ENCODE measurements at places on chromosomes 3 and 15.
A peak's percentile ranks its signal among the peaks of the same experiment; 100 is the strongest.

DNA sequence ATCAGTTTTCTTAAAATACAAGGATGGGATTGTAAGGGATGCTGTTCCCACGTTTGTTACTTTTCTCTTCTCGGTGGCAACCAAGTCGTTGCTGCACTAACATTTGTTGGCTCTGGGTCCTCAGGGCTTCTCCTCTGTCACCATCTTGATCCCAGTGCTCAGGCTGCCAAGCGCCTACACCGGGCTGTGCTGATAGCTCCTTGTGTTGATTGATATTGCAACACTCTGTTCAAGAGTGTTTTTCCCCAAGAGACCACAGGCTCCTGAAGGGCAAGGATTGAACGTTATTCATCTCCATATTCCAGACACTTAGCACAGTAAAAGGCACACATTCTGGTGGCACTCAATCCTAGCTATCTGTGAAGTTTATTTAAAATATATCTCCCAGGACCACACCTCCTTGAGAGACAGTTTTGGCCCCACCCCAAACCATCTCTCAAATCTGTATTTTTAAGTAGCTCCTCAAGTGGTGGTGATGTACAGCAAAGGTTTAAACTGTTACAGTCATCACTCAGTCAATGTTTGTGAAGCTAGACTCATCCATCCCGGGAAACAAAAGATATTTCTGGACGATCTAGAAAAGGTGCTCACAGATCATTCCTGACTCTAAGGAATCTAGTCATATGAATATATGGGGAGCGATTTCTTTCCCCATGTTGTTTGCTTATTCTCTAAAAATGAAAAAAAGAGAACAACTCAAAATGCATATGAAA lies 38.5 kb upstream of the FOXP1 start:
- no peak for DNase-seq

DNA sequence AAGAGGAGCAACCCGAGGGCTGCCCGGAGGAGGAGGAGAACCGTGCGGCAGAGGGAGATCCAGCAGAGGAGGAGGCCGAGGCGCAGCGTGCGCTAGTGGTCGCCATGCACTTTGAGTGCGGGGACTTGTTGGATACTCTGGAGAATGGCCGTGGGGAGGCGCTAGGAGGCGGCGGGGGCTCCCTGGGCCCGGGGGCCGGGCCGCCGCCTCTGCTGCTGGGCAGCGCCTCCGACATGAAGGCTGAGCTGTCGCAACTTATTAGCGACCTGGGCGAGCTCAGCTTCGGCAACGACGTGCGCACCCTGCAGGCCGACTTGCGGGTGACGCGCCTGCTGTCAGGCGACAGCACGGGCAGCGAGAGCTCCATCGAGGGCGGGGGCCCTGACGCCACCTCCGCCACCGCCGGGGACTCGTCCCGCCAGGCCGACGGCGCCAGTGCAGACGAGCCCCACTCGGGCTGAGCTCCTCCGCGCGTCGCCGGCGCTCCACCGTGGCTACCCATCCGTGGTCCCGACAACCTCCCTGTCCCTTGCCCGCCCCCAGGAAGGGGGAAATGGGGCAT lies 2.0 kb downstream of the FAM43A start:
- DNase-seq, result peak; percentile 41

- DNase-seq, result no peak
Measured at GRCh38 chr3:167700926-167701325, 33.8 kb downstream of the PDCD10 start.

GRCh38 chr15:61195116-61196002 lies 33.7 kb downstream of the RORA start:
- no peak for DNase-seq

DNA sequence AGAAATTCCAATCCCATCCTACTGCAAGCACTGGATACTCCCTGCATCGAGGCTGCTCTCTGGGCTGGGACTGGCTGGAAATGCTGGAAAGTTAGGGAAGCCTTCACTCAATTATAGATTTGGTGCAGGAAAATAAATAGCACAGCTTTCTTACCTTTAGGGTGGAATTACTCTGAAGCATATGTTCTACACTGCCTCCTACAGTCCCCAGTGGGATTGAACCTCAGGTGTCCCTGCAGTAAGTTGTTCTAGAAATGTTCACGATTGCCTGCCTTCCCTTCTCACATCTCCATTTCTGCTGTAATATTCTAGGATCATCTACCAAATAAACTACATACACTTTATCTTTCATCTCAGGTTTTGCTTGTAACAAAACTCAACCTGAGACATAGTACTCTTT lies 536.7 kb upstream of the LMCD1 start:
- DNase-seq, result no peak

DNA sequence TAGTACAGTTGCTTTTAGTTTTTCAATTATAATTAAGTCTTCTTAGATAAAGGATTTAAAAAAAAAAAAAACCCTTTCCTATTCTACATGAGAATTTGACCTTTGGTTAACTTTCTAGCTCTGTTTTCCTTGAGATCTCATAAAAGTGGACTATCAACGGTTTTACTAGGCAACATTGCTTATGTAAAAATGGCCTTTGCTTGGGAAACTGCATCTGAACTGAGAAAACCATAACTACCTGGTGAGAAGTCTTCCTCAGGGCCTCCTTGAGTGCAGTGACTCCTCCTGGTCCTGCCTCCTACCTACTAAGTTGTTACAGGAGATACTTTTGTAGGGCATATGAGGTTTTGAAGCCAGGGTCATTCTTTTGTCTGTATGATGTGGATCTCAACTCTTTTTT lies 42.1 kb upstream of the ACVR2B start:
- DNase-seq, result no peak

DNA sequence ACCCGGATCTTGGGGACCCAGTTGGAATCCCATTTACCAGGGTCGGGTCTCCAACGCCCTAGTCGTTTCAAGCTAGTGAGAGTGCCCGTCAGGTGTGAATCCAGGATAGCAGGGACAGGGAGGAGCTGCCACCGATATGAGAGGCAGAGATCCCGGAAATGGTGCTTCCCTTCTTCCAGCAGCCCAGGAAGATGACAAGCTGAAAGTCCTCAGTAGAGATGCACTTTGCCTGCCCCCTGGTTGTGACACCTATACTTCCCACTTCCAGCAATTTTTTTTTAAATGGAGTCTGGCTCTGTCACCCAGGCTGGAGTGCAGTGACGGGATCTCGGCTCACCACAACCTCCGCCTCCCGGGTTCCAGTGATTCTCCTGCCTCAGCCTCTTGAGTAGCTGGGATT lies 503.0 kb downstream of the NTRK3 start:
- no peak for DNase-seq

DNA sequence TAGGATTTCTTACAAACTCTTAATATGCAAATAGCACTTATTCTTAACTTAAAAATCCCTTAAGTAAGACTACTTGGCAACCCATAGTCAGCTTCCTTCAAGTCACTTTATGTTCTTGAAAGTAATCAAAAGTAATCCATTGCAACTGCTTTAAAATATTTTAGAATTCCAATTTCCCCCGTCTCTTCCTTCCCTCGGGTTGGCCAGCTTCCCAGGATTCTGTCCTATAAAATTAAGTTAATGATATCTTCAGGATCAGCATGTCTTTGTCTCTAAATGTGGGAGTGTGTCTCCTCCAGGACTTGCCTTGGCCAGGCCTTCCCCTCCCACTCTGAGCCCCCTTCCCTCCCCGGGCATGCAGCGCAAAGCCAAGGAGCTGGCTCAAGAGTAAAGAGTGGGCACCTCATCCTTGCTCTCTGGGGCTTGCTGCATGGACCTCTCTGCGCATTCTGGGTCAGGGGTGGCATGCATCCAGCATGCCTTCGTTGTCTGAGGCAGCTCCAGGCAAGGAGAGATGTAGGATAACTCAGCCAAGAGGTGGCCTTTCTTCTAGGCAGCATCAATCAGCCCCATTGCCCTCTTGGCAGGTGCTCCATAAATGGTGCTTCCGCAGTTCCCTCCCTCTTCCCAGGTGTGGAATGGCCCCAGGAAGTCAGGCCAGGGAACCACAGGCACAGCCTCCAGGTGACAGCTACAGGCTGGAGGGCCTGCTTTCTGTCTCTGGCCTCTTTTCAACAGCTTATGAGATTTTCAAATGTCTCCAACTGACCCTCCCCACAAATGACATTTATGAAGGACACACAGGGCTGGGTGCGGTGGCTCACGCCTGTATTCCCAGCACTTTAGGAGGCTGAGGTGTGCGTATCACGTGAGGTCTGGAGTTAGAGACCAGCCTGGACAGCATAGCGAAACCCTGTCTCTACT lies 108.7 kb upstream of the ALDH1A3 start:
- DNase-seq, result no peak

DNA sequence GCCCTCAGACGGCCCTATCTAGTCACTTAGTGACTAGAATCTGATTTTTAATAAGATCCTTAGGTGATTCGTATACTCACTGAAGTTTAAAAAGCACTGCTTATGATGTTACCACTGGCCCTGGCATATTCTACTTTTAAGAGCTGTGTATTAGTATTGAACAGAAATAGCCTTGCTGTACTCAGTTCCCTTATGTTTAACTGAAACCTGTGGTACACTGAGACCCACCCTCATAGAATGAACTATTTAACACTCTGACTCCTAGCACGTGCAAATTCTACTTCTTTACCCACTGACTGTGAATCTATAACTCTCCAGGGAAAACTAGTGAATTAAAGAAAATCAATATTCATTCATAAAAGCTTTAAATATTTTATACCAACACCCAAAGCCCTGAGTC lies 108.9 kb downstream of the CCNL1 start:
- DNase-seq, result no peak

GRCh38 chr3:124800511-124801258 lies 70.4 kb downstream of the UMPS start:
- DNase-seq, result no peak

DNA sequence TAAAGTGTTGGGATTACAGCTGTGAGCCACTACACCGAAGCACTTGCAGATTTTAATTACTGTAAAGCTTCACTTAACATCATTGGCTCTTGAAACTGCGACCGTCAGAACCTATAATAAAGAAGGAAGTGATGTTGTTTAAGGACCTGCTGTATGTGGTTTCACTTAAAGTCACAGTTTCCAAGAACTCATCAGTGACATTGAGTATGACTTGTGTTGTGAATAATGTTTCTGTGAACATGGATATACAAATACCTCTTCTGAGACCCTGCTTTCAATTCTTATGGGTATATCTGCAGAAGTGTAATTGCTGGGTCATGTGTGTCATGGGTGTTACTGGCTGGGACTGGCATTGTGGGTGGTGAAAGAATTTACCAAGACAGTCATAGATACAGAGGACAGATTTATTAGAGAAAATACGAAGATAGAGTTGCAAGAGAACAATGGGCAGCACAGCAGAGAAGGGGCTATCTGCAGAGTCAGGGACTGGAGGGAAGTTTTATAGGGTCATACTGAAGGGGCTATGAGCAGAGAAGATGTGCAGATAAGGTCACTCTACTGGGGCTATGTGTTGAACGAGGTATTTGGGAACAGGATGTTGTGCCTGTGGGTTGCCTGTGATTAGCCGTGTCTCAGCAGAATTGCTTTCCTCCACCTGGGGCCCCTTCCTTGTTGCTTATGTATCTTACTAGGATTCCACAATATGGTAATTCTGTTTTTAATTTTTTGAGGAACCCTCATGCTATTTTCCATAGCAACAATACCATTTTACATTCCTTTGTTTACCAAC lies 4.5 kb downstream of the NDUFB5 start:
- DNase-seq, result no peak

DNA sequence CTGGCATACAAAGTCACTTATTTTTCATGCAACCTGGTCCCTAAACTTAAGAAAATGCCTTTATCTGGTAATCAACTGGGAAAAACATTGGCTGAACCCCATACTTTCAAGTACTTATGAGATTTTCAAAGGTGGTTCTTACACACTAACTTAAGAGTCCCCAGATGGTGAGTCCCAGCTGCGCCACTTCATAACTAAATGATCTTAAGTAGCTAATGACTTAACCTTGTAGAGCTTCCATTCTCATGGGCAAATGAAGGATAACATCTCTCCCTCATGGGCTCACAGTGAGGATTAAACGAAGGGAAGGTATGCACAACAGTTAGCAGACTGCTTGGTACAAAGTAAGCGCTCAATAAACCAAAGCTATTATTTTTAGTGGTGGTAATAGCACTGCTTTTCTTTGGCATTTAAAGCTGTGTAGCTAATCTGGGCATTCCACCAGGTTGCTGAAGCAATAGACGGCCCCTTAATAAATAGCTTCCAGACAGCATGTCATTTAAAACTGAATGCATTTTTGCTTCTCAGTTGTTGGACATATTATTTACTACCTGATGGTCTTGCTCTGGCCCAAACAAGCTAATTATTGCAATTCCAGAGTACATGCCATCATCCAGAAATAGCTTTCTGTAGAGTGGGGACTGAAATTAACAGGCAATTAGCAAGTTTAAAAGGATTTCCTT lies 55.4 kb downstream of the LIPC start:
- no peak for DNase-seq

DNA sequence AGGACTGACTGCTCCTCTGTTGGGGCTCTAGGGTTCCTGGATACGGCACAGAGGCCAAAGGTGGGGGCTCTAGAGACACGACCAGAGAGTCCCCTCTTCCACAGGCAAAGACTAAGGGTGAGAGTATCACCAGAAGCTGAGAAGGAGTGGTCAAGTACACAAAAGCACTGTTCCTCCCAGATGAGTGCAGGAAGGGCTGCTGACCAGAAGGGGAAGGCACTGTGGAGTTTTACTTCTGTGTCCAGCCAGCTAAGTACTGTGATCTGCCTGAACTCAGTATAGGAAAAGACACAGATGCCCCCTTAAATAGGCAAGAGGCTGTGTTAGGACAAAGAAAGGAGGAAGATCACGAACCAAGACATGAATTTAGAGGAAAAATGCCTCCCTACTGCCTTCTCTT lies 11.7 kb downstream of the MRPS11 start:
- no peak for DNase-seq

GRCh38 chr3:51896607-51897305 lies 6.4 kb downstream of the IQCF1 start:
- no peak for DNase-seq

- DNase-seq, result no peak
Measured at GRCh38 chr3:45575386-45575923, 19.1 kb upstream of the LIMD1 start.

- no peak for DNase-seq
Measured at GRCh38 chr15:100202309-100202960, 139.3 kb downstream of the ADAMTS17 start.

- no peak for DNase-seq
Measured at GRCh38 chr15:85318048-85318731, 62.2 kb upstream of the AKAP13 start.

DNA sequence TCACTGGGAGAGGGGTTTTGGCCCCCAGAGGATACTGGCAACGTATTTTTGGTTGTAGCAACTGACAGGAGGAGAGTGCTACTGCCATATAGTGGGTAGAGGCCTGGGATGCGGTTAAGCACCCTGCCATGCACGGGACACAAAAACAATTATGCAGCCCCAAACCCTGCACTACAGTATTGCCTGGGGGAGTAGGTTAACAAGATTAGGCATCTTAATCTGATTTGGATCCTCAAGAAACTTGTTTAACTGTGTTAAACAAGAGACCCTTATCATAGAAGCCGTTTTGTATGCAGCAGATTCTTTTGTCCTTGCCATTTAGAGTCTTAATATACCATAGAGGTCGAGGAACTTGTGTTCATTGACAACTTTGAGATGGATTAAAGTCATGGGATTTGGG lies 3.4 kb downstream of the PHLDB2 start:
- DNase-seq, result no peak

DNA sequence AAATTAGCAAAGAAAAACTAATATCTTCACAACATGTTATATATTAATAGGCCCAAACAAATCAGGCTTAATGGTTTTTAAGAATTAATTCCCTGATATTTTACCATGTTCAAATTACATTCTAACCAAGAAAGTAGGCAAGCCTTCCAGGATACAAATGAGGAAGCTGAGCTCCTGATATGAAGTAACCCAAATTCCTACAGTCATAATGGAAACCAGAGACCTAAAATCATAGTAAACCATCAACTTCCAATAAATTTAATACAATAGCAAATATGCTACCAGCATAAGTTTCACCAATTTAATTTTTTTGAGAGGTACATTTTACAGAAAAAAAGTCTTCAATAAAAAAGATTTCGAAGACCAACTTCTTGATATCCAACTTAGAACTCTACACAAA lies 3.8 kb downstream of the DCBLD2 start:
- no peak for DNase-seq
